ENCODE measurements at places on chromosomes 2 and 18. TPM values are rescaled to one million over a fixed set of nuclear protein-coding genes. Genes with fewer than 3 reads are reported as not detected.

The ALPI gene
- not detected for polyA plus RNA-seq

The CNDP1 gene
- polyA plus RNA-seq, result not detected

The LMAN2L gene
- 24.8 TPM for polyA plus RNA-seq

The RAD51AP2 gene
- not detected for polyA plus RNA-seq

The EN1 gene
- 0.90 TPM for polyA plus RNA-seq

The ZCCHC2 gene
- 7.6 TPM for polyA plus RNA-seq

The SERPINB4 gene
- polyA plus RNA-seq, result not detected

The ABCB11 gene
- polyA plus RNA-seq, result 0.03 TPM

The FEZ2 gene
- 56.5 TPM for polyA plus RNA-seq

The PLEKHH2 gene
- polyA plus RNA-seq, result 0.92 TPM

The DBI gene
- polyA plus RNA-seq, result 829 TPM

The PROC gene
- polyA plus RNA-seq, result 7.7 TPM

The CBLN2 gene
- 0.32 TPM for polyA plus RNA-seq

The STPG4 gene
- 0.14 TPM for polyA plus RNA-seq

The TSGA10 gene
- 4.8 TPM for polyA plus RNA-seq

The CFAP210 gene
- polyA plus RNA-seq, result 0.34 TPM

The CD8B gene
- not detected for polyA plus RNA-seq

The GBX2 gene
- 1.9 TPM for polyA plus RNA-seq

The KIAA2012 gene
- 0.05 TPM for polyA plus RNA-seq

The PDE1A gene
- polyA plus RNA-seq, result 0.26 TPM

The CCBE1 gene
- polyA plus RNA-seq, result 9.9 TPM

The SPTBN1 gene
- polyA plus RNA-seq, result 115 TPM

The DYNC1I2 gene
- 88.1 TPM for polyA plus RNA-seq

The SRD5A2 gene
- 0.01 TPM for polyA plus RNA-seq

The GPR45 gene
- polyA plus RNA-seq, result not detected

The TMEM169 gene
- 0.82 TPM for polyA plus RNA-seq

The APOB gene
- polyA plus RNA-seq, result not detected

The HAUS1 gene
- 55.8 TPM for polyA plus RNA-seq

The RAMP1 gene
- polyA plus RNA-seq, result not detected

The SPEG gene
- polyA plus RNA-seq, result 13.0 TPM

The CACNB4 gene
- polyA plus RNA-seq, result 0.29 TPM

The SERPINB12 gene
- not detected for polyA plus RNA-seq

The CCL20 gene
- polyA plus RNA-seq, result 1.1 TPM

The CENPA gene
- 43.7 TPM for polyA plus RNA-seq

The SLC9A2 gene
- polyA plus RNA-seq, result 3.0 TPM

The HRH4 gene
- polyA plus RNA-seq, result 0.07 TPM

The ANKRD30B gene
- polyA plus RNA-seq, result not detected

The SP5 gene
- not detected for polyA plus RNA-seq

The METAP1D gene
- 7.3 TPM for polyA plus RNA-seq

The CTAGE1 gene
- polyA plus RNA-seq, result not detected

The FAP gene
- 0.21 TPM for polyA plus RNA-seq

The CXCR4 gene
- polyA plus RNA-seq, result 0.12 TPM

The TRMT61B gene
- polyA plus RNA-seq, result 21.8 TPM

The COL6A3 gene
- 0.10 TPM for polyA plus RNA-seq

The PTH2R gene
- polyA plus RNA-seq, result not detected

The SLC14A1 gene
- polyA plus RNA-seq, result not detected

The CKAP2L gene
- polyA plus RNA-seq, result 17.1 TPM

The SKOR2 gene
- polyA plus RNA-seq, result not detected

The DTNB gene
- polyA plus RNA-seq, result 11.2 TPM
